C1 segment of cervical spinal cord (tissue), 14 donors: ENCODE measurements at places on chromosomes 6 and 20.

- DNase-seq = peak; percentile 87
Measured at GRCh38 chr20:38441916-38442315, 6.8 kb upstream of the SNHG17 start.

- DNase-seq = no peak
Measured at GRCh38 chr20:4805663-4806449, 84.1 kb downstream of the PRND start.

DNA sequence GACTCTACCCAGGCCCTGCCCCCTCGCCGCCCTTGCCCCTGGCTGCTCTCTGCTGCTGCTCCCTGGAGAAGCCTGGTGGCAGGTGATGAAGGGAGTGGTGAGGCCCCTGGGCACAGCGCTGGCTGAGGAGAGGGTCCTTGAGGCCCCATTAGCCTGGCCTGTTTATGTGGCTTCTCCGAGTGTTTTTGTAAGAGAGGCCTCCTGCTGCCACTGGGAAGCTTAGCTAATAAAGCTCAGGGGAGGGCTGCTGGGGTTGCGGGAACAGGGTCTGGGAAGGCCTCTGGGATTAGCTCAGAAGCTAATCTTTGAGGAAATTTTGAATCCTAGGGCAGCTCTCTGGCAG is 15.5 kb downstream of the EBF4 start:
- DNase-seq = no peak

GRCh38 chr20:44268802-44269201 is 21.7 kb downstream of the GDAP1L1 start:
- DNase-seq = no peak

DNA sequence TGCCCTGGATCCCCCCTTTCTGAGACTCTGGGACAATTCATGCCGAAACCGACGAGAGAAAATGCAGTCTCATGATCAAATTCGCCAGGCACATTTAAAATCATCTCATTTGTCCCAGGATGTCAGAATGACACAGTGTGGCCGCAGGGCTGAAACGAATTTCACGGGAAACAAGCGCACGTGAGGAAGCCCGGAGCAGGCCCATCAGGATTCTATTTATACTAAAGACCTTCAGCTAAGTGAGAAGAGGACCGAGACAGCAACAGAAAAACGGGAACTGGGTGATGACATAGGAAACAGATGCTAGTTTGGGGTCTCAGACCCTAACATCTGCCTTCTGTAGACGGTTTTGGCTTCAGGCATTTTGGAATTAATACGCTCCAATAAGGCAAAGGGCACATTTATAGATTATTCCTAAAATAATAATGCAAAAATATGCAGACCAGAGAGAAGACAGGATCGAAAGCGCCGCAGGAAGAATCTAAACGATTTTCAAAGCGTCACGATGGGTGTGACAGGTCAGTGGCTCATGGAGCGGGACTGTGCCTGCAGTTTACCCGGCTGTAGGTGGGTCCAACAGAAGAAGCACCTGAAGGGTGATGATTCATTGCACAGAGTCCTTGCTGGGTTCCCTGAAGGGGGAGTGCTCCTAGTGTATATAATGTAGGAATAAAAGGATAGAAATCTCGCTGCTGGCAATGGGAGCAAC is 80.8 kb upstream of the MPC1 start:
- no peak for DNase-seq

- DNase-seq = no peak
Measured at GRCh38 chr6:56551409-56552120, 91.1 kb downstream of the DST start.

- DNase-seq = no peak
Measured at GRCh38 chr6:168208402-168208801, 111.2 kb downstream of the DACT2 start.
